Stimulated activated CD4-positive, alpha-beta T cell treated with anti-CD3 and anti-CD28 coated beads, Interleukin-12 subunit alpha, Interleukin-12 subunit beta, amount 100 ng/mL, for 24 hours (primary cell): ENCODE measurements at places on chromosomes 12 and 14.
A peak's percentile ranks its signal among the peaks of the same experiment; 100 is the strongest.

- no peak for DNase-seq
These were observed 10.7 kb upstream of the HSP90AA1 start for GRCh38 chr14:102097441-102098135.

- DNase-seq = no peak
These were observed 171.8 kb upstream of the KRR1 start for GRCh38 chr12:75683220-75683619.

- peak; percentile 26 for DNase-seq
These were observed 86.3 kb downstream of the KIF26A start for GRCh38 chr14:104224506-104225277.

GRCh38 chr12:128807161-128807724, 16.5 kb downstream of the SLC15A4 start:
- DNase-seq = no peak

DNA sequence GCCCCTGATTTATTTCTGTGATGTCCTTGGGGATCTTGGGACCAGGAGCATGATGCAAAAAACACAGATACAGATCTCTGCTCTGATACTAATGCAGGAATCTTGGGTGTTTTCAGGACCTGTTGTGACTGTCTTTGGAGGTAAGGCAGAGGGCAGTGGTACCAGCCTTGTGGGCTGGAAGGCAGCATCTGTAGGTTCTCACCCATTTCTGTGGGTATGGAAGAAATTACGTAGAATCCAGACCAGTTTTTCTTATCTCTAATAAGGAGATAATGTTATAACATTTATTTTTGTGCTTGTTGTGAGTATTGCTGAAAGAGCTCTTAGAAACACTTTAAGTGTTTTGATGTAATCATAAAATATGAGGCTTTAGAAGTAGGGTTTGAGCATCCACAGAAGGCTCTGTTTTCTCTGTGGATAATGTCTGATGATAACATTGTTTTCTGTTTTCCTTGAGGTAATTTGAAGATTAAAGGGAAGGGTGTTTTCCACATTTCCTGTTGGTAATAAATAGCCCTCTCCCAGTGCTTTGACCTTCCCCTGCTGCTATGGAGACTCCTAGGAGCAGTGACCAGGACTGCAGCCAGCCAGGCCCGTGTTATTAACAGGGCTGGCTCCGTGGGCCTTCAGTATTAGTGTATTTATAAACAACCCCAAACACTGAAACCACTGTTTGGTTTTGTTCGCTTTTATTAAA, 9.4 kb upstream of the DCP1B start:
- DNase-seq = no peak

GRCh38 chr14:52286661-52287649, 19.5 kb downstream of the PTGDR start:
- no peak for DNase-seq

DNA sequence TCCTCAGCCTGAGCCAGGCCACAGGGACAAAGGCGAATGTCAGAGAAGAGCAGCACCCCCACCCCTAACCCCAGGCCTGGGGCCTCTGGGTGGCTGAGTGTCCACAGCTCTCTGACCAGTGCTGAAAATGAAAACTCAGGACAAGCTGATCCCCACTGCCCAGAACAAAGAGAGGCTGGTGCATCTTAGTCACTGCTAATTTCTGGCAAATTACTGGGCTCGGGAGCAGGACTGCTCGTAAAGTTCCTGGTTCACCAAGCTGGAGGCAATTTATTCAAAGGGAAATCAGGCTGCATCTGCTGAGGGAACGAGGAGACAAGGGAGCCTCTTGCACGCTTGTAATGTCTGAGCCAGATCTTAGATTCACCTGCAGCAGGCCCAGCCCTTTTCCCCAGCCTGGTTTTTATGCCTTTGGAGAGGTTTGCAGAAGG, 43.2 kb downstream of the CALM1 start:
- DNase-seq = no peak

GRCh38 chr12:104473374-104473983, 16.7 kb downstream of the CHST11 start:
- no peak for DNase-seq

GRCh38 chr12:27504507-27504906, 19.5 kb upstream of the PPFIBP1 start:
- DNase-seq = no peak

DNA sequence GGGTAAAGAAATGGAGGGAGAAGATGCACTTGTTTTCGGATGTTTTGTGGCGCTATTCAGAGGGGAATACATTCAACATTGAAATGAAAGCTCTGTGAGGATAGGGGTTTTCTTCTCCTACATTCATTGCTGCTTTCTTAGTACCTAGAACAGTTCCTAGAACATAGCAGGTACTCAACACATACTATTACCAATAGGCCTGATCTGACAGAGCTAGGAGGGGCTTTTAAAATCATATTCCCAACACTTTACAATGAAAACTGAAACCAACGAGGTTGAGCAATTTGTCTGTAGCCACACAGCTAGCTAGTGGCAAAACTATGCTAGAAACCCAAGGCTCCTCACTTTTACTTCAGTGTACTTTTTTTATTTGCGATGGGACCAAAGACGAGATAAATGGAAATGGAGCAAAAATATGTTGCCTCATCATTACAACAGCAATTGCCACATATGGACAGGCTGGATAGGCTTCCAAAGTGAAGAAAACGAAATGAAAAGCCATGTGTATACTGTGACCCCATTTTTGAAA, 23.1 kb upstream of the IL22 start:
- DNase-seq = no peak

DNA sequence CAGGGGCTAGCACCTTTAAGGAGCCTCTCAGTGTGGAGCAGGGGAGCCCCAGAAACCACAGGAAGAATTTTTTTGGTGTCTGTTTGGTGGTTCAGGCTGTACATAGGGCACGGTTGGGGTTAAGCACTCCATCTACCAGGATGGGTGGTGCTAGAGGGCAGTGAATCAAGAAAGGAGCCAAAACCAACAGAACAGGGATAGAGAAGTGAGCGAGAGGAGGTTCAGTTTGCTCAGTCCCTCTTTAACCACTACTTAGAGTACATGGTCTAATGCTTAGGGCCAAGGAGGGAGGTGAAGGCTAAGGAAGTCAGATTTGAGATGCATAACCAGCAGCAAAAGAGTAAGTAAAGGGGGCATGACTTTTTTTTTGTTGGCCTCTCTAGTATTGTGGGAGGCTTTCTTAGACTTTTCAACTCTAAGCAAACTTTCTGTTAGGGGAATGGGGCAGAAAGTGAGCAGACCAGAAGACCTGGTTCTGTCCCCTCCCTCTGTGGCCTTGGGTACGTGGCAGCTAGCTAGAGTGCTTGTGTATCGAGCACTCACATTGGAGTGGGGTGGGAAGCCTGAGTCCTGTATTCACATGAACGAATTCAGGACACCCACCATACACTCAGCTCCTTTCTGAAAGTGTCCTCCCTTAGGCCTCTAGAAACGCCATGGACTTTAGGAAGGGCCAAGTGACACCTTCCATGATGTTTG, 6.6 kb upstream of the NPFF start:
- no peak for DNase-seq

- DNase-seq = no peak
These were observed 69.9 kb upstream of the C14orf180 start for GRCh38 chr14:104509673-104510072.

- no peak for DNase-seq
These were observed 155.5 kb downstream of the ZFP36L1 start for GRCh38 chr14:68637106-68638021.

- no peak for DNase-seq
These were observed 138.1 kb downstream of the TMEM117 start for GRCh38 chr12:43973993-43974392.

GRCh38 chr12:66503746-66504145, 175.1 kb downstream of the GRIP1 start:
- no peak for DNase-seq

- DNase-seq = no peak
These were observed 117.9 kb downstream of the CAND1 start for GRCh38 chr12:67386869-67387565.

DNA sequence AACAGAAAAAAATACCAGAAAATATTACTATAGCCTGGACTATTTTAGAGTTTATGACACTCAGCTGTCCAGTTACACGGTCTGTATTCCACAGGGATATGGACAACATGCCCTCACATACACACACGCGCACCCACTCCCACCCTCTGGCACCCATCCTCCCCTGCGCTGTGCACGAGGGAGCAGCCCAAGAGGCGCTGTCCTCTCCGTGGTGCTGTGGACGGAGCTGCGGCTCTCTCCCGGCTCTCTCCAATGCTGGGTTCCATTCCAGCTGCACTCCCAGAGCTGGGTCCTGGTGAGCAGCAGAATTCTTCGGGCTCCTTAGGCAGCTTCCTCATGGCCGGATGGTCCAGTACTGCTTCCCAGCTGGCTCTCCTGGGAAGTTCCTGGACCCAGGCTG, 6.0 kb upstream of the NGB start:
- no peak for DNase-seq

DNA sequence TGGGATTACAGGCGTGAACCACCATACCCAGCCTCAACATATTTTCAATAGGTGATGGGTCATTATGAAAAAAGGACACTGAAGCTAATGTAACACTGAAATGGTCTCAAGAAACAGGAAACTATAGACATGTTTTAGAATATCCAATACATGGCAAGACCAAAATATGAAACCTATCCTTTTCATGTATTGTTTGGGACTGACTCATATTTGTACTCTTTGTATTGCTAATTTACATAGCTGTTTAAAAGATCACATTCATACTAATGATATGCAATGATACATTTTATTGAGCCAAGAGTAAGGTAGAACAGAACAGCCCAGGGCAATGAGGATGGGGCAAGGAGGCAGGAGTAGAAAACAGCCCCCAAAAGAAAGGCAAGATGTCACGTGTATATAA, 32.6 kb downstream of the RESF1 start:
- DNase-seq = no peak

- DNase-seq = no peak
These were observed 109.4 kb downstream of the RFLNA start for GRCh38 chr12:124404162-124404784.

DNA sequence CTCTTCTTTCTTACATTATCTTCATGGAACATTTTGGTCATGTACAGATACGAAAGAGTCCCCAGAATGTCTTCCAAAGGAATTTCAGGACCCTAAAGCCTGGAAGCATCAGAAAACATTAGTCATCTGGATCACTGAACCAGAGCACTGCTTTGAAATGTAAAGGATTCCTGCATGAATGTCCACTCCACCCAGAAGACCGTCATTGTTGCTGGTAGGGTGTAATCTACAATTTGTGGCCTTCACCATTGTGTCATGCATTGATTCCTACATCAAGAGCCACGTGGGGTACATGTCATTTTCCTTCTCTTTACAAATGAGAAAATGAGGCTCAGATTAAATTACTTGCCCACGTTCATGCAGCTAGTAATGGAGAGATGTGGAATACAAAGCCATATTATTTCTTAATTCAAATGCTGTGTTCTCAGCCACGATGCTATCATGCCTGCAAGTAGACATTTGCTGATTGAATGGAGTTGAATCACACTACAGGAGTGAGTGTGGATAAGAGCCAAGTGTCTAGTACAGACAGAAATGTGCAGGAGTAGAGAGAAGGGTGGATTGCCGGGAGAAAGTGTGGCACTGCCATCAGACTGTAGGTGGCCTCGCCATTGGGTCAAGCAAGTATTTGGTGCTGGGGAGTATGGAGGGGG, 231.2 kb downstream of the C12orf75 start:
- no peak for DNase-seq

DNA sequence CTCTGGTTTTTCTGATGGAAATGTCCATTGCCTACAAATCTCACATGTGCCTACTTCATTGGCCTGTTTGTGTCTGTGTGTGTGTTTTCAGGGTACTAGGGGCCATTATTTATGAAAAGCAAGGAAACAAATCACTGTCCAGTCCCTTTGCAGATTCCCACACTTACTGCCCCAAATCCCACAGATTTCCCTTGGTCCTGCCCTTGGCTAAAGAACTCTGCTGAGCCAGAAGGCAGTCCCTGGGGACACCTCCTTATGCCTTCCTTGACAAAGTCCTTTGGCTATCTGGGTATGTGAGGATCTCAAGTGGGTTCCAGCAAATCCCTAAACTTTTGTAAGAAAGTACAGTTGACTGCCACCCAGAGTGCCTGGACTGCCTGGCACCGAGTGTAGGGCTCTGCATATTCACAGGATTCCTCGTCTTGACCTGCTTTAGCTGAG, 388.1 kb downstream of the BCAT1 start:
- no peak for DNase-seq

DNA sequence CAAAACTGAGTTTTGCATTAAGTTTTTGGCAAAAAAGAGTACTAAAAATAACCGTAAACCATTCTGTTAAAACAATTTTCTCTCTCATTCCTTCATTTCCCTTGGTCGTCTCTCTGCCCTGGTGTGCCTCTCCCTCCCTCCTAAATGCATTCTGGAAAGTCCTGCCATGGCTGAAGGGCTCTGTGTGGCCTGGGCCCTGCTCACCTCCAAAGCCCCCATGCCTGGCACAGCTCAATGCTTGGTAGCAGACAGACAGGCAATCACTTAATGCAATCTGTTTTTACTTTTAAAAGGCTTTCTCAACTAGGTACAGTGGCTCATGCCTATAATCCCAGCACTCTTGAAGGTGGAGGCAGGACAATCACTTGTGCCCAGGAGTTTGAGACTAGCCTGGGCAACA, 47.8 kb downstream of the CDC42BPB start:
- no peak for DNase-seq

- no peak for DNase-seq
These were observed 7.2 kb downstream of the DNAI7 start for GRCh38 chr12:25187781-25188180.

- no peak for DNase-seq
These were observed 15.8 kb downstream of the SLC8B1 start for GRCh38 chr12:113318900-113319628.

DNA sequence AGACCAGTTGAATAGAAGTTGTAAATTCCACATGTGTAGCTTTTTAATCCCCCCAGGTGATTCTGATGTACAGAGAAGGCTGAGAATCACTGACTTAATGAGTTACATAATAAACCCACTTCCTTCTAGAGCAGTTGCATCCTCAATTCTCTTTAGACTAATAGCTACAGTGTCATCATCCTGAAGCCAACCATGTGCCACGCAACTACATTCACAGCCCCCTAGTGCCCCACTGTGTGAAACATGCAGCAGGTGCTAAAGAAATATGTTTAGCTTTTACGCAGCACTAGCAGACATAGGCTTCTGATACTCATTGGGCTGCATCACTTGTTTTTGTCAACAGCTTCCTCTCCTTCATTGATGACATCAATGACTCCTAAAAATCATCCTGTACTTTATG, 1168.3 kb downstream of the BCL11B start:
- DNase-seq = no peak

- no peak for DNase-seq
These were observed 215.6 kb downstream of the SLC6A15 start for GRCh38 chr12:84696908-84697540.

GRCh38 chr12:123690191-123690840, 19.4 kb downstream of the TCTN2 start:
- DNase-seq = no peak

GRCh38 chr14:79702197-79702596, 509.1 kb downstream of the DIO2 start:
- DNase-seq = no peak
